Activated naive CD8-positive, alpha-beta T cell treated with anti-CD3 and anti-CD28 coated beads for 36 hours (primary cell): ENCODE measurements at places on chromosomes 11 and 22. TPM values are rescaled to one million over a fixed set of nuclear protein-coding genes. Genes with fewer than 3 reads are reported as not detected.

DNA sequence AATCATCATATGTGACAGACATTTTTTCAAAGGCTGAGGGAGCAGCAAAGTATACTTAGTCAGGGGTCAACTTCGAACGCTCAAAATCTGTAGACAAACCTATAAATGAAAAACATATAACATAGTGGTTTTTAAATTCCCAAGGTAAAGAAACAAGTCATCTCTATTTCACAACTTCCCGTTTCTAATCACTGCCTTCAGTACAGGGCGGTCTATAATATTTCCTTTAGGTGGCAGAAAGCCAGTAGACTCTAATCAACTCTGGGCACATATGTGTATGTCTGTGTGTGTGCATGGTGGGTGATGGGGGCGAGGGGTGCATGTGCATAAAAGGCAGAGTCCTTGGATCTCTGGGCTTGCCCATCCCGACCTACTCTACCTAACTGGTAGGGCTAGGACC is 55.0 kb upstream of the ARFGAP3 start:
- no peak overlapping the region for H3K4me3 ChIP-seq
- DNase-seq = no peak
- H3K27ac ChIP-seq = no peak overlapping the region
- H3K27me3 ChIP-seq = no peaks in the 10 kb centered on the region

DNA sequence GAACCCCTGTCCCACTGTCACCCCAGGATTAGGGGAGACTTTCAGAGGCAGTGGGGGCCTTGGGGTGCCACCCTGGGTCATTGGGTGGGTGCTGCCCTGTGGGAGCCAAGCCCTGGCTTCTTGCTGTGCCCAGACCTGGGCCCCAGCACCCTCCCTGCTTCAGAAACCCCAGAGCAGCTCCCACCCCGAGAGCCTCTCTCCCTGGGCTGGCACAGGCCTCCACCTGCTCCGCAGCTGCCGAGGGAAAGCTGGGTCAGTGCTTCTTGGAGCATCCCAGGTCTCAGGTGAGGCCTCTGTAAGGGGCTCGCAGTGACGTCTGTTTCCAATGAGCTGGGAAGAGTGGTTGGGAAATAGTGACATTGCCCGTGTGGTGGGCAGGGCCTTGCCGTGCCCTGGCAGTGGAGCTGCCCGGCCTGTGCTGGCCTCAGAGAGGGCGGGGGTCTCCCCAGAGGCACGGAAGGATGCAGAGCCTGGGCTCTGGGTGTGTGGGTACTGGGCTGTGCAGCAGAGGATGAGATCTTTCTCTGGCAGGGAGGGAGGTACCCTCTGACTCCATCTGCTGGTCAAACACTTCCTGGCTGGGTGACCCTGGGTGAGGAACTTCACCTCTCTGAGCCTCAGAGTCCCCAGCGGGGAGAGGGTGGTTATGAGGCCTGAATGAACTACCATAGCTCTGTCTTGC is 23.0 kb downstream of the C22orf23 start:
- H3K4me1 ChIP-seq = peaks cover 9% of the 10 kb centered on the region
- no peak overlapping the region for H3K4me3 ChIP-seq
- no peak for DNase-seq

The GUCY1A2 gene
- total RNA-seq = not detected

- H3K4me3 ChIP-seq = no peak overlapping the region
- H3K27me3 ChIP-seq = peaks cover 32% of the 10 kb centered on the region
- H3K4me1 ChIP-seq = peaks cover 3% of the 10 kb centered on the region
- H3K27ac ChIP-seq = no peak overlapping the region
- DNase-seq = peak; percentile 57
- H3K36me3 ChIP-seq = no peaks in the 10 kb centered on the region
These were observed 146.5 kb upstream of the RAG2 start for GRCh38 chr11:36744375-36745168.

GRCh38 chr22:45905924-45906865 is 70.8 kb downstream of the WNT7B start:
- no peaks in the 10 kb centered on the region for H3K36me3 ChIP-seq
- H3K4me1 ChIP-seq = no peaks in the 10 kb centered on the region
- no peak for DNase-seq
- H3K27me3 ChIP-seq = peaks cover 16% of the 10 kb centered on the region

The MS4A15 gene
- not detected for total RNA-seq

The LIF gene
- 288 TPM for total RNA-seq

DNA sequence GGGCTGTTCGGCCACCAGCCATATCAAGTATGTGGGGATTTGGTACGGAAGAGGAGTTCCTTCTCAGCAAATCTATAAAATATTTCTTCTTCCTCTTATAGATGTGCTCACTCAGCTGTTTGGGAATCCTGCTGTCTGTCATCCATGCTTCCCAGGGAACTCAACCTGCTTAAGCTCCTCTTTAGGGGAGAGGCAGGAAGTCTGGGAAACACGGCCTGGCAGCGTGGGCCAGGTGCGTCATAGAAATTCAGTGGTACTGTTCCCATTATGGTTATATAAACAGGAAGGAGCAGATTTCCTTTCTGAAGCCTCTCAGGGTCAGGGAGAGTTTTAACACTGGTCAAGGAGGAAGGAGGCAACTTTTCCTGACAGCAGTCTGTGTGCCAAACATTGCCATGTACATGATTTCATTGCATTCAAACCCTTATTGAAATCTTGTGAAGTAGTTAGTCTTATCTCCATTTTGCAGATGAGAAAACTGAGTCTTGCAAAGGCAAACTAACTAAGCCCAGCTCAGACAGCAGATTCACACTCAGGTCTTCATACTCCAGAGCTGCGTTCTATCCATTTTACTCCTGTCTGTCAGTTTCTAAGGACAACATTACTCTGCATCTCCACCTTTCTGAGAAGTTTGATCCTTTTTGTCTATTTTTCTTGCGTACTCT is 35.4 kb upstream of the AMOTL1 start:
- H3K27ac ChIP-seq = no peak overlapping the region
- DNase-seq = no peak
- H3K27me3 ChIP-seq = peaks cover 10% of the 10 kb centered on the region
- no peaks in the 10 kb centered on the region for H3K36me3 ChIP-seq
- H3K4me1 ChIP-seq = peaks cover 6% of the 10 kb centered on the region
- no peak overlapping the region for H3K4me3 ChIP-seq

The PRG3 gene
- total RNA-seq = not detected

The CDC42EP1 gene
- total RNA-seq = 0.32 TPM

DNA sequence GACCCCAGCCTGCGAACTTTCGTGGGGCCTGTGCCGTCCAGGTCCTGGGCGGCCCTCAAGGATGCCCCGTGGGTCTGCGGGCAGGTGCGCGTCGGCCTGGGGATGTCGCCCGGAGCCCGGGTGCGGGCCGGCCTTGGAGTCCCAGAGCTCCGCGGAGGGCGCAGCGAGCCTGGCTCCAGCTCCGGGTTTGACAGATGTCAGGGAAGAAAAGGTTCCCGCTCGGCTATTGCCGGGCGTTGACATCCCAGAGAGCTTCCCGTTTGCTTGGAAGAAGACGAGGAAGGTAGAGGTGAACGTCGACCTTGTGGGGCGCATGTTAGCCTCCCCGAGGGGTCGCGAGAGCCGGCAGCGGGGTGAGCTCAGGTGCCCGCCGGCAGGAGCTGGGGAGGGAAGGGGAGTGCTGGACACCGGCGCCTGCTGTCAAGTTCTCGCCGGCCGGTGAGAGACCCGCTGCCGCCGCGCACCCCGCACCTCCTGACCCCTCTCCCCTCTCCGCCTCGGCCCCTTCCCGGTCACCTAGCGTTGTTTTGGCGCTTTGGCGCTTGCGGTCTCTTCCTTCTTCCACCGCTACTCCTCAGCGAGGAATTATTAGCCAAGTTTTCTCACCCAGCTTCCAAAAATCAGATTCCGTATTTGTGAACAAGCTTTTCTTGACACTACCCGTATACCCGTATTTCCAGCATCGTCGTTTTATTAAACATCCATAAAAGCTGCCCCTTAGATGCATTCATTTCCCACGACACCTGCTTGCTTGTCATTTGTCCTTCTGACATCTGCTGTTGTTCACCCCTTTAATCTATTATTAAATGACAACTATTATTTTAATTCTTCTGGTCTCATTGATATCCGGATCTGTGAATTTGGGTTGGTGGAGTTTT is 1.3 kb downstream of the BMAL1 start:
- DNase-seq = peak; percentile 22
- peaks cover 62% of the 10 kb centered on the region for H3K4me1 ChIP-seq
- H3K4me3 ChIP-seq = peak overlapping the region; percentile 83
- H3K27me3 ChIP-seq = peaks cover 11% of the 10 kb centered on the region
- no peaks in the 10 kb centered on the region for H3K36me3 ChIP-seq

The NCR3LG1 gene
- 5.0 TPM for total RNA-seq

GRCh38 chr22:29217827-29218757 is 12.4 kb downstream of the EMID1 start:
- no peaks in the 10 kb centered on the region for H3K4me1 ChIP-seq
- H3K36me3 ChIP-seq = no peaks in the 10 kb centered on the region
- H3K27ac ChIP-seq = no peak overlapping the region
- DNase-seq = no peak
- peaks cover under 1% of the 10 kb centered on the region for H3K27me3 ChIP-seq

DNA sequence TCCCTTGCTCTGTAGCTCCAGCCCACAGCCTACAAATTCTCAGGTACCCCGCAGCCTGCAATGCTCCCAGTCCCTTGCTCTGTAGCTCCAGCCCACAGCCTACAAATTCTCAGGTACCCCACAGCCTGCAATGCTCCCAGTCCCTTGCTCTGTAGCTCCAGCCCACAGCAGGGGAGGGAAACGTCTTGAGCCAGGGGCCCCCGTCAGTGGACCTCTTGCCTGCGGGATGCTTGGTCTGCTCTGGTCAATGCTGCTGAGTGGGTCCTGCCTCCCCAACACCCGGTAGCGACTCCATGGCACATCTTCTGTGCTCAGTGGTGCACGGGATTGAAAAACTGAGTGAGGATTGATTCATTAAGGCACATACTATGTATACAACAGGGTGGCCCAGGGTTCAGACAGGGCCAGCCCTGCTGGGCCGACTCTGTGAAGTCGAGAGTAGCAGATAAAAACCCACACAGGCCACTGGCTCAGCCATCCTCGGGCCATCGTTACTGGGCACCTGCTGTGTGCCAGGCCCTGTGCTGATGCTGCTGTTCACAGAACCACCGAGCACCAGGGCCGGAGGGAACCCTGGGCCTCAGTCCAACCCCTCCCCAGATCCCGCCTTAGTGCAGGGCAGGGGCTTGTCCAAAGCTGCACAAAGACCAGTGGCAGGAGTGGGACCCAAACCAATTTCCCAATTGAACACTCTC is 69.7 kb downstream of the MYO7A start:
- no peak for DNase-seq
- no peaks in the 10 kb centered on the region for H3K36me3 ChIP-seq
- H3K27ac ChIP-seq = no peak overlapping the region
- no peaks in the 10 kb centered on the region for H3K4me1 ChIP-seq
- no peaks in the 10 kb centered on the region for H3K27me3 ChIP-seq

The OR2AT4 gene
- total RNA-seq = not detected

DNA sequence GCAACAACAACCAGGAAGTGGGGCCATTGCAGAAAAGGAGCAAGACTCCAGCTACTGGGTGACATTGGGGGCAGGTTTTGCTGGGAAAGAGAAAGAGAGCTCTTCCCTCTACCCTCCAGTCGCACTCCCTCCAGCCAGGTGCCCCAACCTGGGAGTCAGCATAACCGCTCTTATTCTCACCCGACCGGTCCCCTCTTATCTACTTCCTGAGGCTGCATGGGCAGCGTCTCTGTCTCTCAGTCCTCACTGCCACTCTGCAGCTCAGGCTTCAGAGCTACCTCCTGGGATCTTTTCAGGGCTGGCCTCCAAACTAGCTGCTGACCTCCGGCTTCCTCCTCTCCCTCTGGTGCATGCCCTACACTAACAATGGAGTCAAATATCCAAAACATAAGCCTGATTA is 5.1 kb downstream of the ZNF70 start:
- DNase-seq = no peak
- H3K4me1 ChIP-seq = peaks cover 6% of the 10 kb centered on the region
- H3K36me3 ChIP-seq = peaks cover 29% of the 10 kb centered on the region
- no peak overlapping the region for H3K27ac ChIP-seq

- no peak for DNase-seq
- no peak overlapping the region for H3K27ac ChIP-seq
- H3K36me3 ChIP-seq = no peaks in the 10 kb centered on the region
- H3K27me3 ChIP-seq = no peaks in the 10 kb centered on the region
- no peaks in the 10 kb centered on the region for H3K4me1 ChIP-seq
- no peak overlapping the region for H3K4me3 ChIP-seq
These were observed 339.3 kb downstream of the DCDC1 start for GRCh38 chr11:31030138-31030792.

GRCh38 chr22:42294034-42294985 is 23.9 kb upstream of the TCF20 start:
- no peaks in the 10 kb centered on the region for H3K36me3 ChIP-seq
- H3K4me3 ChIP-seq = no peak overlapping the region
- H3K27me3 ChIP-seq = no peaks in the 10 kb centered on the region
- no peak overlapping the region for H3K27ac ChIP-seq
- no peak for DNase-seq

DNA sequence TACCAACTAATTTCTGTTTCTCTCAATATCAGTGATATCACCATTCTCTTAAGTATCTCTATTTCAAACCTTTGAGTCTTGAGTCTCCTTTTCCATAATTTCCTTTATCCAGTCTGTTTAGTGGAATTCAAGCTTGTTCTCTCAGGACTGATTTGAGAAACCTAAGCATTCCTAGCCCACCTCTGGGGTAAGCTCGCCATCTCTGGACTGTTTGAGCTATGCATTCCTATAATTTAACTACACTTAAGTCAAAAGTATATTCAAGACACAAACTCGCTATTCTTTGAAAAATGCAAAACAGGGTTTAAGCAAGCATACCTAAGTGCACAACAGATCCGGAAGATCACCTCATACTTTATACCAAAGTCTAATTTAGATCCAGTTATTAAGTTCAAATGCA is 2.1 kb upstream of the DLAT start:
- no peaks in the 10 kb centered on the region for H3K27me3 ChIP-seq
- H3K4me3 ChIP-seq = peak overlapping the region; percentile 68
- H3K27ac ChIP-seq = no peak overlapping the region

GRCh38 chr11:96607864-96608558 is 218.2 kb downstream of the JRKL start:
- no peak overlapping the region for H3K4me3 ChIP-seq
- no peaks in the 10 kb centered on the region for H3K27me3 ChIP-seq
- no peak for DNase-seq
- no peaks in the 10 kb centered on the region for H3K4me1 ChIP-seq
- no peak overlapping the region for H3K27ac ChIP-seq
- H3K36me3 ChIP-seq = no peaks in the 10 kb centered on the region

The ENTHD1 gene
- total RNA-seq = 0.20 TPM

- H3K27me3 ChIP-seq = peaks cover 3% of the 10 kb centered on the region
- no peaks in the 10 kb centered on the region for H3K4me1 ChIP-seq
- H3K36me3 ChIP-seq = no peaks in the 10 kb centered on the region
- H3K4me3 ChIP-seq = no peak overlapping the region
- DNase-seq = no peak
- no peak overlapping the region for H3K27ac ChIP-seq
These were observed 28.2 kb downstream of the DKK3 start for GRCh38 chr11:11980200-11980599.

DNA sequence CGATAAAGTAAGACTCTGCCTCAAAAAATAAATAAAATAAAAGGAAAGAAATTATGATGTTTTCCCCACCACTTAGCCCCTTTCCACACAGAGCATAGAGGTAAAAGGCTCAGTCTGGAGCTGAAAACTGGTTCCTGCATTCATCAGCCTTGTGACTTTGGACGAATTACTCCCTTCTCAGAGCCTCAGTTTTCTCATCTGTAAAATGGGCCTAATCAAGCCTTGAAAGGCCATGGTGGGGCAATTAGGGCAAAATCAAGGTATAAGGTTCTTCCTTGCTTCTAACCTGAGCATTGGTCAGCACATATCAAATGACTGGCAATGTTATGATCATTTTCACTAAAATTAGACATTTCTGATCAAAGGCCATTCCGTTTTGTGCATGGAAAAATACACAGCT is 417.7 kb downstream of the MN1 start:
- no peak overlapping the region for H3K27ac ChIP-seq
- no peaks in the 10 kb centered on the region for H3K4me1 ChIP-seq
- peaks cover 18% of the 10 kb centered on the region for H3K27me3 ChIP-seq
- no peak for DNase-seq
- no peaks in the 10 kb centered on the region for H3K36me3 ChIP-seq
